Cardiac muscle cell (in vitro differentiated cells and primary cell): ENCODE measurements at places on chromosomes 3 and 15. TPM values are rescaled to one million over a fixed set of nuclear protein-coding genes. Genes with fewer than 3 reads are reported as not detected.
A peak's percentile ranks its signal among the peaks of the same experiment; 100 is the strongest.

The C3orf20 gene
- total RNA-seq: 0.21 and 0.92 TPM in 2 replicates

DNA sequence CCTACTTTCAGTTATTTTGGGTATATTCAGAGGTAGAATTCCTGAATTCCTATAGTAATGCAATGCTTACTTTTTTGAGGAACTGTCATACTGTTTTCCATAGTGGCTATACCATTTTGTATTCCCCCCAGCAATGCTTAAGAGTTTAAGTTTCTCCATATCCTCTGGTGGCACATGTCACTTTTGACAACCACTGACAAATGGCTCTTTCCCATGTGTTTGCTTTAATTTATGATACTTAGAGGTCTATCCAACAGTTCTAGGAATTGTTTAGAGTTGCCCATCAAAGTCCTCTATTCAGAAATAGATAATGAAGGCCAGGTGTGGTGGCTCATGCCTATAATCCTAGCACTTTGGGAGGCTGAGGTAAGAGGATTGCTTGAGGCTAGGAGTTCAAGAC is 128.9 kb upstream of the CFAP20DC start:
- H3K27me3 ChIP-seq: no peaks in the 10 kb centered on the region
- DNase-seq: no peak
- no peak overlapping the region for H3K27ac ChIP-seq
- no peaks in the 10 kb centered on the region for H3K4me1 ChIP-seq
- no peak overlapping the region for H3K4me3 ChIP-seq
- no peaks in the 10 kb centered on the region for H3K36me3 ChIP-seq

DNA sequence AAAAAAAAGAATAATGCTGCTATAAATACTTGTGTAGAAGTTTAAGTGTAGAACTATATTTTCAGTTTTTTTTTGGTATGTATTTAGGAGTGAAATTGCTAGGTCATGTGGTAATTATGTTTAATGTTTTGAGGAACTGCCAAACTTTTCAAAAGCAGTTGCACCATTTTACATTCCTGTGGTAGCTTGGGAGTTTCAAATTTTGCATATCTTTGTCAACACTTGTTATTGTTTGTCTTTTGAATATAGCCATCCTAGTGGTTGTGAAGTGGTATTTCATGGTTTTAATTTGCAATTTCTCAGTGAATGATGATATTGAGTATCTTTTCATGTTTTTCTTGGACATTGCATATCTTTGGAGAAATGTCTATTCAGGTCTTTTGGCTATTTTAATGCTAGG is 30.4 kb downstream of the SKIL start:
- H3K27ac ChIP-seq: no peak overlapping the region
- peak; percentile 64 for DNase-seq
- peaks cover 53% of the 10 kb centered on the region for H3K36me3 ChIP-seq
- no peaks in the 10 kb centered on the region for H3K27me3 ChIP-seq
- no peak overlapping the region for H3K4me3 ChIP-seq

GRCh38 chr3:45917146-45917898 is 25.9 kb upstream of the CXCR6 start:
- H3K27ac ChIP-seq: no peak overlapping the region
- H3K4me3 ChIP-seq: no peak overlapping the region
- no peaks in the 10 kb centered on the region for H3K4me1 ChIP-seq
- H3K36me3 ChIP-seq: no peaks in the 10 kb centered on the region
- no peaks in the 10 kb centered on the region for H3K27me3 ChIP-seq
- DNase-seq: no peak

- H3K27ac ChIP-seq: peak overlapping the region; percentile 3
- peaks cover 8% of the 10 kb centered on the region for H3K4me1 ChIP-seq
Observed at GRCh38 chr15:60128000-60128376, 123.9 kb downstream of the FOXB1 start.

- H3K4me1 ChIP-seq: no peaks in the 10 kb centered on the region
- no peak overlapping the region for H3K4me3 ChIP-seq
- peak; percentile 35 for DNase-seq
- no peaks in the 10 kb centered on the region for H3K27me3 ChIP-seq
- H3K27ac ChIP-seq: no peak overlapping the region
- no peaks in the 10 kb centered on the region for H3K36me3 ChIP-seq
Observed at GRCh38 chr3:150738688-150739087, 24.3 kb downstream of the SIAH2 start.

The HCN4 gene
- total RNA-seq: 93.1 and 159 TPM in 2 replicates

The TRPM1 gene
- not detected in 2 replicates for total RNA-seq

The NMB gene
- total RNA-seq: 4.1 and 6.4 TPM in 2 replicates

DNA sequence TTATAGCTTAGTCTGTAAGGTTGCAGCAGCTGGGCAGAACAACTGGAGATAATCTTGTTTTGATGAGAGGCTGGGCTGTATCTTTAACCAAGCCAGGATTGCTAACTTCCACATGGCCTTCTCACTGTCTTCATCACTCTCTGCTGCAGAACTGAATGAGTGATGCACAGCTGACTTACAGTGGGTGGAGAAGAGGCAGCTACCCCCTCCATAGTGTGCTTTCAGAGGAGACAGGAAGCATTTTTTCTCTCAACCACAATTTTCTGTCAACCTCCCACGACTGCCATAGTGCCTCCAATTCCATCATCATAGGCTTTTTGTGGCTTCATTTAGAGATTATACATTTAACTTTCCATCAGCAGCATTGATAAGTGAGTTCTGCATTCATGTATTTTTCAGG is 168.2 kb downstream of the CLSTN2 start:
- H3K27me3 ChIP-seq: no peaks in the 10 kb centered on the region
- H3K27ac ChIP-seq: no peak overlapping the region
- no peak for DNase-seq
- H3K4me3 ChIP-seq: no peak overlapping the region
- no peaks in the 10 kb centered on the region for H3K4me1 ChIP-seq
- no peaks in the 10 kb centered on the region for H3K36me3 ChIP-seq

The ZNF620 gene
- 7.5 and 8.8 TPM in 2 replicates for total RNA-seq

DNA sequence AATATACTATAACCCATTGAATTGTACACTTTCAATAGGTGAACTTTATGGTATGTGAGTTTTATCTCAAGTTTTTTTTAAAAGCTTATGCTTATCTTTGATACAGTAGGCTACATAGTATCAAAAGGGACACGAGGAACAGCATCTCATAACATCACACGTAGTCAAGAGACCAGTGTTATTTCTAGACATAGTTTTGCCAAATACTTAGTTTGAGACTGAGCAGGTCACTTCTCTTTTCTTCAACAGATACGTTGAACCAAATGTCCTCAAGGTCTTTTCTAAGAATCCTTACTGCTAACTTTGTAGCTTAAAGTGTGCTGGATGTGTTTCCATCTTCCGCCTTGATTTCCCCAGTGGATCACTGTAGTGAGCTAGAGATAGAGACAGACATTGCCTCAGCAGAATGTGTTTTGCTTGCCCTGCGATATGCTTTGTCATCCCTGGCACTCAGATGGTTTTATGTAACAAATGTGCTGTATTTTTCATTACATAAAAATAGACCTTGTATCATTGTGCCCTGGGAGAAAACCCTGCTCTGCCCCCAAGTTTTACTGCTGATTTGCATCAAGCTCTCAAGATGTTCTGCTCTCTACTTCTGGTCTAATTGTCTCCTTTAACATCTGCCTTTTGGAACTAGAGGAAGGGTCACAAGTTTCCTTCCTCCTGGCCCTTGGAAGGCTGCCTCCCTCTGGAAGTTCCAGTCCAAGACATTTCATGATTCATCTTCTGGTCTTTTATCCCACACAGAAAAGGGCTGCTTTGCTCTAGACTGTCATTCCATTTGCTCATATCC is 426.4 kb upstream of the RGMA start:
- no peak overlapping the region for H3K27ac ChIP-seq
- no peak overlapping the region for H3K4me3 ChIP-seq
- no peak for DNase-seq
- H3K36me3 ChIP-seq: no peaks in the 10 kb centered on the region
- peaks cover 12% of the 10 kb centered on the region for H3K27me3 ChIP-seq

The SLC15A2 gene
- total RNA-seq: 0.28 and 2.7 TPM in 2 replicates

The CCR3 gene
- total RNA-seq: not detected in 2 replicates

The RAD54L2 gene
- 14.0 and 22.0 TPM in 2 replicates for total RNA-seq

The TGM5 gene
- total RNA-seq: not detected in 2 replicates

DNA sequence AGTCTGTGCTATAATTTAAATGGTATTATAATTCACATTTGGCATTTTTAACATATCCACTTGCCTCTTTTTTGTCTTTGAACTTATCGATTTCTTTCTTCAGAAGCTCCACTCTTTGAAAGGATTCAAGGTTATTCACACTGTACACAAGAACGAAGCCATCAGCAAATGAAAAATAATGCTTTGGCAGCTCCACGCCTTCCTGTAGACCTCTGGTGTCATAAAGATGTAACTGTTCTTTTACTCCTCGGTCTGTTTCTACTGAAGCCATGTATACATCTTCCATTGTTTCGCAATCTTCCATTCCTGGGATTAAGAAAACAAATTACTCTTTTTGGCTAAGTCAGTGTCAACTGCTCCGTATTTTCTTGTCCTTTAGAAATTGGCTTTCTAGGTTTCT is 16.0 kb downstream of the NKIRAS1 start:
- no peaks in the 10 kb centered on the region for H3K27me3 ChIP-seq
- peaks cover 30% of the 10 kb centered on the region for H3K36me3 ChIP-seq
- no peak overlapping the region for H3K4me3 ChIP-seq
- no peaks in the 10 kb centered on the region for H3K4me1 ChIP-seq
- no peak overlapping the region for H3K27ac ChIP-seq
- no peak for DNase-seq

GRCh38 chr15:101010781-101011180 is 91.6 kb downstream of the LRRK1 start:
- H3K4me3 ChIP-seq: no peak overlapping the region
- H3K27me3 ChIP-seq: no peaks in the 10 kb centered on the region
- DNase-seq: no peak
- H3K27ac ChIP-seq: no peak overlapping the region
- no peaks in the 10 kb centered on the region for H3K36me3 ChIP-seq

DNA sequence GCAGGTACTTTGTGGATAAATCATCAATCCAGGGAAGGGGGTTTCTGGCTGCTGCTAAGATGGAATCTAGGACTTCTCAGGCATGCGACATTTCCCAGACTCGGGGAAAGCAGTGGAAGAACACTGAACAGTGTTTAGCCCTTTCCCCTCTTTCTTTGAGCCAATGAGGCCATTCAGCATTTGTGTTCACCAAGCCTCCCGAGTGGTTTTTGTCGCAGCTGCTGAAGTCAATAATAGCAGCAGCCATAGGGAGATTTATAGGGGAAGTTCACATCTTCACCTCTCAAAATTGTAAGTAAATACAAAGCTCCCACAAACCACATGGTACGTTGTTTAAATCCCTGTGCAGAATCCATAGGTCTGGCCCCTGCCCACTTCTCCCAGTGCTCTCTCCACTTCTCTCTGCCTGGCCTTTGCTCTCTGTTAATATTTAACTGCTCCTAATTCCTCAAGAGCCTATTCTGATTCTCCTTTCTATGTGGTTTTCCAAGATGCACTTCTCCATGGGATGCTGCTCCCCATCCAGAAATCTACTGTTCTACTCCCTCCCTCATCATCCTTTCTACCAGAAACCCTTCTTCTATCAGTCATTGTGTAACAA is 230.7 kb downstream of the SHQ1 start:
- H3K36me3 ChIP-seq: no peaks in the 10 kb centered on the region
- H3K4me1 ChIP-seq: peaks cover 10% of the 10 kb centered on the region
- DNase-seq: no peak
- no peaks in the 10 kb centered on the region for H3K27me3 ChIP-seq
- H3K27ac ChIP-seq: no peak overlapping the region

DNA sequence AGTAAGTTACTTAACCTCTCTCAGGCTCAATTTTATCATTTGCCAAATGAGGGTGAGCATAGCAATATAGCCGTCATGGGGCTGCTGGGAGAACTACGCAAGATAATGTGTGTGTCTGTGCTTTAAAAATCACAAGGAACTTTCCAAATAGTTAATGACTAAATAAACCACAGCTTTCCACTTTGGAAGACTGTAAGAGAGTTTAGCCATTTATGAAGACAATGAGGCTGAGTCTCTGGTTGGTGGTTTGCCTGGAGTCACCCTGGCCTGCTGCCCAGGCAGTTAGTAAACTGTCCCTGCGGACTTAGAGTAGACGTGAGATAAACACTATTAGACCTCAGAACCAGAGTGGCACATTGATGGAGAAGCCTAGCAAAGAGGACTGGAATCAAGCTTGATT is 357.7 kb downstream of the CLSTN2 start:
- DNase-seq: peak; percentile 47
- H3K4me3 ChIP-seq: no peak overlapping the region
- no peak overlapping the region for H3K27ac ChIP-seq

DNA sequence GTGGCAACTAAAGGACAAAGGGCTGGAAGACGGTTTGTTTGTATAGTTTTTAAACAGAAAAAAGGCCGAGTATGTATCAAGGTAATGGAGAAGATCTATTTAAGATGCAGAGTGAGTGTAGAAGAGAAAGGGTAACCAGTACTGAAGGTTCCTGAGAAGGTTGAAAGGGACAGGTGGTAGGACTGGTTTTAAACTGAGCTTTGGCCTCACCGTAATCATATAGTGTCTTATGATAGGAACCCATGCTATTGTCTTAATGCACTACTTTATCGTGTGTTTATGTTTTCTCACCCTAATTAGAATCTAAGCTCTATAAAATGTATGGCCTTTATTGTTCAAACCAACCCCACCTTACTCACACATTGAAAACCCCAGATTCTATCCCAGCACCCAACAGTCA is 32.7 kb downstream of the FHIT start:
- DNase-seq: no peak
- no peaks in the 10 kb centered on the region for H3K36me3 ChIP-seq
- no peaks in the 10 kb centered on the region for H3K4me1 ChIP-seq
- no peaks in the 10 kb centered on the region for H3K27me3 ChIP-seq
- H3K4me3 ChIP-seq: no peak overlapping the region

The EXD1 gene
- not detected in 2 replicates for total RNA-seq

DNA sequence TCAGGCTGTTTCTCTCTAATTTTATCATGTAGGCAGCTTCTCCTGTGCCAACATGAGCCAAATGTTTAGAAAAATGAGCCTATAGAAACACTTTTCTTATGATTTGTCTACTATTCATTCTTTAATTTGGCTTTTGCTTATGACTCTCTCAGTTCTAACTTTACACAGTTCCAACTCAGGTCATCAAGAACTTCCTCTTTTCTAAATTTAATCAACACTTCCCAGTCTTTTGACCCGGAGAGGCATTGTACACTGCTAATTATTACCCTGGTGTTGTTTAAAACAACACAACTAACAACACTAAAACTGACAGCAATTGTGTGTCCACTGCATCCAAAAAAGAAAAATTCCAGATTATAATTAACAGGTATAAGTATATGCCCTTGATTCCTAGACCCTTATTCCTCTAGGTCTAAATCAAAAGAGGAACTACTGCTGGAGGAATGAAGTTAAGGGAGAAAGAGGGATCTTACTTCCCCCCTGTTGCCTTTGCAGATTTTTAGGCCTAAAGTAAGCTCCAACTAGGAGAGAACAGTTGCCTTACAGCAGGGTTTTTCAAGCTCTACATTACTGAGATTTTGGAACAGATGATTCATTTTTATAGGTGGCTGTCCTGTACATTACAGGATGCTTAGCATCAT is 332.2 kb upstream of the GOLIM4 start:
- H3K4me3 ChIP-seq: no peak overlapping the region
- DNase-seq: no peak
- no peaks in the 10 kb centered on the region for H3K36me3 ChIP-seq
- no peak overlapping the region for H3K27ac ChIP-seq

GRCh38 chr15:29130951-29131839 is 138.4 kb downstream of the NSMCE3 start:
- no peak for DNase-seq
- H3K36me3 ChIP-seq: no peaks in the 10 kb centered on the region
- H3K4me3 ChIP-seq: no peak overlapping the region
- H3K27me3 ChIP-seq: no peaks in the 10 kb centered on the region

- no peaks in the 10 kb centered on the region for H3K27me3 ChIP-seq
- H3K4me3 ChIP-seq: no peak overlapping the region
- peaks cover 9% of the 10 kb centered on the region for H3K36me3 ChIP-seq
Observed at GRCh38 chr3:17367171-17367570, 375.3 kb downstream of the TBC1D5 start.
